ENCODE measurements at places on chromosomes 6 and 20.

- no peak for DNase-seq
Measured at GRCh38 chr20:24779131-24779530, 169.9 kb upstream of the CST7 start.

DNA sequence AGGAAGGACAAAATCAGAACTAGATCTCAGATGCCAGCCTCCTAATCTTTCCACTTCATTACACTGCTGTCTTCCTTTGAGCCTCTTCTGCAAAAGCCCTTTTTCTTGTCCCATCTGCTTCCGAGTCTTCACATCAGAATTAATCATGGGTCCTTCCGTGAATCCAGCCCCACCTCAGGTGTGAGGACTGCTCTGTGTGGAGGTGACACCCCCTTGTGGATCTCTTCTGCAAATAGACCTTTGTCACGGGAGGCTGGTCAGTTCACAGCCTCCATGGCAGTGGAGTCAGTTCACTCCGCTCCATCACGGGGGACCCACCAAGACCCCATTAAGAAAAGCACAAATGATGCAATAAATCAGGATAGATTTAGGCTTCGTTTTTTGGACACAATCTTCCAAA lies 171.1 kb downstream of the ADAT2 start:
- no peak for DNase-seq

GRCh38 chr20:31559704-31560093 lies 45.4 kb upstream of the ID1 start:
- no peak for DNase-seq

DNA sequence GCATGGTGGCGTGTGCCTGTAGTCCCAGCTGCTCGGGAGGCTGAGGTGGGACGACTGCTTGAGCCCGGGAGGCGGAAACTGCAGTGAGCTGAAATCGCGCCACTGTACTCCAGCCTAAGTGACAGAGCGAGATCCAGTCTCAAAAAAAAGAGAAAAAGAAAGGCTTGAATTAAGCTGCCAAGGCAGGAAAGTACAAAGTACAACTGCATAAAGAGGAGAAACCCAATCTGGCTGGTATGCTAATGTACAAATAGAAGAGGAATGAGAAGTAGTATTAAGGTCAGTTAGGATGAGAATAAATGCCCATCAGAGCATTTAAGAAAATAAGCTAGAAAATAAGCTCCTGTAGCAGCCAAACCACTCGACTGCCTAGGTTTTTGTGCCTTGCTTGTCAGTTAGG lies 23.1 kb upstream of the RPN2 start:
- no peak for DNase-seq

GRCh38 chr20:44990425-44990824 lies 24.1 kb downstream of the STK4 start:
- DNase-seq: no peak

GRCh38 chr6:160455541-160456213 lies 107.5 kb downstream of the SLC22A3 start:
- peak; percentile 15 for DNase-seq

- DNase-seq: no peak
Measured at GRCh38 chr20:49297605-49298530, 20.0 kb upstream of the ZNFX1 start.

- no peak for DNase-seq
Measured at GRCh38 chr20:46488451-46488850, 24.9 kb downstream of the ZNF334 start.

GRCh38 chr20:59829054-59829785 lies 104.2 kb downstream of the SYCP2 start:
- no peak for DNase-seq

DNA sequence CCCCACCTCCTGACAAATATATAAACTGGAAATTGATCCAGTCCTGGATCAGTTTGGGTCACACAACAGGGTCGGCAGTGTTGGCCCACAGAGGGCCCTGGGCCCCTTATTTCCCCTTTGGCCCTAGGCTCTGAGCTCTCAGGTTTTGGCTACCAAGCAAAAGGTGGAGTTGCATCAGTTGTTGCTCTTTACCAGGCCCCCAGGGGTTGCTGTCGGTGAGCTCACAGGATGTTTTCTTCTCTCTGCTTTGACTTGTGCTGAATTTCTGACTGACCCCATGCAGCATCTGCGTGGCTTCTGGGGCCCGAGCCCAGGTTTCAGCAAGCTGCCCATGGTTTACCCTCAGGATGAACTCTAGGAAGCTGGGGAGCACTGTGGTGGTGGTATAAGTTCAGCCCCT lies 44.6 kb downstream of the PPARD start:
- no peak for DNase-seq

GRCh38 chr6:40552941-40553340 lies 34.2 kb downstream of the LRFN2 start:
- DNase-seq: no peak

DNA sequence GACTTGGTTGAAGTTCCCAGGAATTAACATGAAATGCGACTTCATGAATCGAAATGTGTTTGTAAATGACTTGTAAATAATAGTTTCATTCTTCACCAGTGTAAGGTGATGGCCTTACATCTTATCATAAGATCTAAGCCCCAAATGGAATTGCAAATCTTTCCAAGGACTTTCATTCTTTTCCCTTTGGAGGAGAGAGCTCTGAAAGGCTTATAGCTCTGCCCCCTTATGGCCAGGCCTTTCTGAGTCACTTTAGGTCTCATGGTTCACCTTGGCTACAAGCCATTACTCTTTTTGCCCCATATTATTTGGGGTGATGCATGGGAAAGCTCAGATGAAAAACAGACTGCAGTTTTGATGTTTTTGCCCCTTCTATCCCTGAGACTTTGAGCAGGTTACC lies 209.1 kb upstream of the BMP2 start:
- DNase-seq: no peak

GRCh38 chr6:139313784-139314545 lies 22.2 kb upstream of the TXLNB start:
- DNase-seq: no peak

DNA sequence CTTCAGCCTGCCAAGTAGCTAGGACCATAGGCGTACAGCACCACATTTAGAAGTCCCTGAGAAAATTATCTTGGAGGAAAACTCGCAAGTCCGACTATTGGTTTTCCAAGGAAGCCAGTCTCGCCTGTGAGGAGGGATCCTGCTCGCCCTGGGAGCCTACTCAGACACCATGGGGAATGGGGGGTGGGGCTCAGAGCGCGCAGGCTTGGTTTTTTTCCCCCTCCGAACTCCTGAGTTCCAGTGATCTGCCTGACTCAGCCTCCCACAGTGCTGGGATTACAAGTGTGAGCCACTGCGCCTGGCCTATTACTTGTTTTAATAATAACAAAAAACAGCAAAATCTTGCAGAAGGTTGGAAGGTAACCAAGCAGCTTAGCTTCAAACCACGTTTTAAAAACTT lies 153.7 kb downstream of the OR2B2 start:
- DNase-seq: no peak

DNA sequence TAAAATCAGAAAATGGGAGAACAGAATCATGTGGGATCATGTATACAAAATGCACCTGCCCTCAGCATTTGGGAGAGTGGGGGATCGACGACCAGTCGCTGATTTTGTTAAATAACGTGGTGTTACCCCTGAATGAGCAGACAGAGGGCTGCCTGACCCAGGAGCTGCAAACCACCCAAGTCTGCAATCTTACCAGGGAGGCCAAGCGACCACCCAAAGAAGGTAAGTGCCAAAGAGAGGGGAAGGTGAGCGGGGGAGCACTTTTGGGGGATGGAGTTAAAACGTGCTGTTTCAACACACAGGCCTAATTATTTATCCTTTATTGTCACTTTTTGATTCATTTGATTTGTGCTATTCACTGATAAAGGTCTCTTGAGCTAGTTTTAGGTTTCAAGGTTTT lies 4.1 kb downstream of the ADGRB3 start:
- DNase-seq: no peak

GRCh38 chr20:62388839-62389600 lies 2.1 kb downstream of the RPS21 start:
- no peak for DNase-seq

DNA sequence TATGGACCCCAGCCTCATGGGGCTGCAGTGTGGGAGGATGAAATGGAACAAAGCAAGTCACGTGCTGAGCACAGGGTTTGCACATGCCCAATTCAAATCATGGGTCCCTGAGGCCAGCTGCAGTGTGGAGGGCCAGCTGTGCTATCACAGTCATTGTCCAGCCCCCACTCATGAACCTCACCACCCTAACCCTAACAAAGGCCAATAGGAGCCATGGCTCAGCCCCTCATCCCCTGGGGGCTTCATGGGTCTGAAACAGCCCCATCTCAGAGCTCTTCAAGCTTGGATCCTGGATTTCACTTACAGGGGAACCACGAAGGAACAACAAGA lies 125.6 kb upstream of the MAFB start:
- DNase-seq: no peak

Data from BJ (cell line).